ENCODE measurements at places on chromosomes 3 and 15.
A peak's percentile ranks its signal among the peaks of the same experiment; 100 is the strongest.

- DNase-seq, result no peak
These were observed 341.5 kb upstream of the DNAJC19 start for GRCh38 chr3:181330821-181331563.

DNA sequence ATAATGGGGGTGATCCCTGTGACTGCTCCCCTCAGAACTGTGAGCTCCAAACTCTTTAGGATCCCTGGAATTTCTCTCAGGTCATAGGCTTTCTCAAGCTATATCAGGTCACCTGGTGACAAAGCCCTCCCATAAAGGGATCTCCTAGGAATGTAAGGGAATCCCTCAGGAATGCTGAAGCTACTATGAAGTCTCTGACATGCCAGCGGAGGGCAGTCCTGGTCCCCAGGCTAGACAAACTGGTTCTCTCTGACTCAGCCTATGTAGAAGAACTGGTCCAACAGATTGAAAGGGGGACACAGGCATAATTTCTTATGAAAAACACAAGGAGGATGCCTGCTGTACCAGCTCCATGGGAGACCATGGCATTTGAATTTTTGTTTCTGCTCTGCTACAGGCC, 6.7 kb downstream of the LPCAT4 start:
- DNase-seq, result no peak

GRCh38 chr15:72685925-72686794, at the start of the genes BBS4 and HIGD2B:
TSS of gene BBS4 (plus strand) at chr15:72686207. CDS start at chr15:72686228, 21 bp downstream.
TSS of gene HIGD2B (minus strand) at chr15:72686182. CDS start at chr15:72676374, 9,808 bp downstream.
- no peak for DNase-seq

DNA sequence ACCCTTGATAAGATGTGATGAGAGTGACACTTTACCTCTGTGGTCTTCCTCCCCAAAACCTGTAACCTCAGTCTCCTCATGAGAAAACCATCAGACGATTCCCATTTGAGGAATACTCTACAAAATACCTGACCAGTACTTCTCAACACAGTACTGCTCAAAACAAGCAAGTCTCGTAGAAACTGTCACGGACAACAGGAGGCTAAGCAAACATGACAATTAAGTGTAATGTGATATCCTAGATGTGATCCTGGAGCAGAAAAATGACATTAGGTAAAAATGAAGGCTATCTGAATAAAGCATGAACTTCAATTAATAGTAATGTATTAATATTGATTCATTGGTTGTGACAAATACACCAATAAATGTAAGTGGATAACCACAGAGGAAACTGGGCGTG, 113.6 kb downstream of the CACNA2D3 start:
- no peak for DNase-seq

- peak; percentile 59 for DNase-seq
These were observed 16.4 kb upstream of the ZNF609 start for GRCh38 chr15:64443747-64444621.

DNA sequence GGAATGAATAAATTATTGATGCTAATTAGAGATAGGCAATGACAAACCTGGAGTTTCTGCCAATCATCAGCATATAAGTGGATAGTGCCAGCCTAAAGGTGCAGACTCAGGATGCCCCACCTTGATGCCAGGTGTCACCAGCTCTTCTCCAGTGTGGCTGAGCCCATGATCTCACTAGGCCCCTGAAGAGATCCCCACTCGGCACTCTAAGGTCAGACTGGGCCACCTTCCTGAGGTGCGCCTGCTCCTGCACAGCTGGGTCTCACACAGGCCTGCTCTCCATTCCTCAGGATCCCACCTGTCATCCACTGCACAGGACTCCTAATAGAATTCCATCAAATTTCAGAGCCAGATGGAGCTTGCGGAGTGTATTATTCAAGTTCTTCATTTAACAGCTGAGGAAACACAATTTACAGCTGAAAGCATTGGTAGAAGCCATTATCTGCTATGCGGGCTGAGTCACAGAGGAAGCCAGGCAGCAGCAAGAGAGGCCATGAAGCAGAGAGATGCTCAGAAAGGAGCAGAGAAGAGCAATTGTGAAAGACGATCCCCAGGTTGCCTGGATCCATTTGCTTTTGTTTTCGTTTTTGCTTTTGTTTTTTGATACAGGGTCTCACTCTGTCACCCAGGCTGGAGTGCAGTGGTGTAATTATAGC, 25.1 kb upstream of the FSTL1 start:
- no peak for DNase-seq

- peak; percentile 82 for DNase-seq
These were observed 558.7 kb upstream of the KCNMB2 start for GRCh38 chr3:177977381-177978158.

Data from AG04449 (cell line).